Activated T-helper 1 cell treated with Interleukin-2 at 50 U/mL for 16 hours (primary cell): ENCODE measurements at places on chromosomes 6 and 20.

DNA sequence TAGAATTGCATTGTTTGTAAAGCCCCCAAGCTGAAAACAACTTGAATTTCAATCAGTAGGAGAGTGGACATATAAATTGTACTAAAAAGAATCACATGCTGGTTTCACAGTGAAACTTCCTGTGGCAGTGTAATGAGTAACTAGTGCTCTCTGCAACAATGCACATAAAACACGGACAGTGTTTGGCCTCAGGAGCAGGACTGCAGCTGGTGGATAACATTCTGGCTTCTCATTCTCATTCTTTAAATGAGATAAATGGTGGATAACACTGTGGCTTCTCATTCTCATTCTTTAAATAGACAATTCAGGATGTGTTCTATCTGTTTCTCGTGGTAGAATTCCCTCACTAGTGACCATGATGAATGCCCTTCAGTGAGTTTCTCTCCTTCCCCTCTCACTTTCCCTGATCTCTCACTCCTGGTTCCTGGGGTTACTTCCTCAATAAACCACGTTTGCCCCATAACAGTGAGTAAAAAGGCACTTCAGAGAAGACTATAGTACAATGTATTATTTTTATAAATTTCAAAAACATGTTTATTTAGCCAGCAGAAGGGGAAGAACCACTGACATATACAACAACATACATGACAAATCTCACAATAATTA lies 59.9 kb downstream of the SLC22A2 start:
- no peak for DNase-seq

GRCh38 chr20:63831993-63832686 lies 1.1 kb upstream of the ZBTB46 start:
- DNase-seq, result no peak

GRCh38 chr20:24277196-24277595 lies 192.2 kb upstream of the SYNDIG1 start:
- DNase-seq, result no peak

DNA sequence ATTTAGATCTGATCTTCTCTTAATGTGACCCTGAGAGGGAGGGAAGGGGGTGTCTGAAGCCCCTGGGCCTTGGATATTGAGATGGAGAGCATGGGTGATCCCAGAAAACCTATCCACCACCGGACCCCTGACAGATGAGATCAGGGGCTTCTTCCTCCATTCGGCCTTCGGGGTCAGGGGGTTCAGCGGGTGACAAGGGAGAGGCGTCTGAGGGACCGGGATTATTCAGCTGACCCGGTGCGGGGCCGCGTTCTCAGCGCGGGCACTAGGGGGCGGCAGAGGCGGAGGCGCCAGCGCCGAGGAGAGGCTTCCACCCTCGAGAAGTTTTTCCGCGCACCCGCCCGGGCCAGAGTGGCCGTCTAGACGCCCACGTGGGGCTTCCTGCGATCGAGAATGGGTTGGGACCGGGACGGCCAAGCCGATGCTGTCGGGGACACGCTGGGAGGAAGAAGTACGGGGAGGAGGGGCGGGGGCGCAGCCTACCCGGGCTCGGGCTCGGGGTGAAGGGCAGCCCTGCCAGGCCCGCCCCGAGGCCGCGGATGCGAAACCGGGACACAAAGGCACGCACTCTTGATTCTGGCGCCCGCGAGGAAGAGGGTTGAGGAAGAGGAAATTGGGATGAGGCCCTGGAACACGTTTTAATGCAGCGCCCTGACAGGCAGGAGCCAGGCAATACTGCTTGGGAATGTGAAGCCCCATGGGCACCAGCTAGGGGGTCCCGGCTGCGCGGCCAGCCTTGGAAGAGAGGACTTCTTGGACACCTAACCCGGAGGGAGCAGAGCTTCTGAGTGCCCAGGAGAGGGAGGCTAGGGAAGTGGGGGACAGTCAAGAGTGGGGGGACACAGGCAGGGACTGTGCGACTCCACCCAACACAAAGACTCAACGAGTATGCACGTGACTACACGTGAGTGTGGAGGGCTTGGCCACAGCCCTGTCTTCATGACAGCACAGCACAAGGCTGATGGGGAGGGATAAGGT lies 30.6 kb downstream of the COL11A2 start:
- peak; percentile 74 for DNase-seq

- DNase-seq, result no peak
Measured at GRCh38 chr6:162203287-162203686, 524.3 kb downstream of the PRKN start.

- DNase-seq, result no peak
Measured at GRCh38 chr20:38308047-38308438, 4.1 kb downstream of the BPI start.

- no peak for DNase-seq
Measured at GRCh38 chr20:58075586-58076345, 152.7 kb downstream of the ANKRD60 start.

- DNase-seq, result no peak
Measured at GRCh38 chr6:168095171-168095691, 16.2 kb upstream of the FRMD1 start.

DNA sequence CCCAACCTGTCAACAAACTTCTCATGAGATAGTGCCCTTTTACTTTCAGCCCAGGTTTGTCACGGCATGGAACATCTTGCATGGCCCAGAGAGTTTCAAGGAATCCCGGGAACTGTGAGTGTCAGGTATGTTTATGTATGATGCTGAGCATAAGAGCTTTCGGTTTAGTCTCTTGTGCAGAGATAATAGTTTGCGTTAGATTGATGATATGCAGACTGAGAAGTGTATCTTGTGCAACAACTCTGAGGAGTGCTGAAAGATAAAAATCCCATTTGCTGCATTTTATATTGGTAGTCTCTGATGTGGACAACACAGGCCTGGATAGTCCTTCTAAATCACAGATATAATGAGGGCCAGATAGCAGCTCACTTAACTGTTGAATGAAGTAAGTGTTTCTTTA lies 99.0 kb downstream of the TBX18 start:
- DNase-seq, result no peak

GRCh38 chr6:19692506-19693298 lies 144.5 kb upstream of the ID4 start:
- no peak for DNase-seq

GRCh38 chr20:53078761-53079160 lies 106.6 kb downstream of the TSHZ2 start:
- DNase-seq, result no peak

DNA sequence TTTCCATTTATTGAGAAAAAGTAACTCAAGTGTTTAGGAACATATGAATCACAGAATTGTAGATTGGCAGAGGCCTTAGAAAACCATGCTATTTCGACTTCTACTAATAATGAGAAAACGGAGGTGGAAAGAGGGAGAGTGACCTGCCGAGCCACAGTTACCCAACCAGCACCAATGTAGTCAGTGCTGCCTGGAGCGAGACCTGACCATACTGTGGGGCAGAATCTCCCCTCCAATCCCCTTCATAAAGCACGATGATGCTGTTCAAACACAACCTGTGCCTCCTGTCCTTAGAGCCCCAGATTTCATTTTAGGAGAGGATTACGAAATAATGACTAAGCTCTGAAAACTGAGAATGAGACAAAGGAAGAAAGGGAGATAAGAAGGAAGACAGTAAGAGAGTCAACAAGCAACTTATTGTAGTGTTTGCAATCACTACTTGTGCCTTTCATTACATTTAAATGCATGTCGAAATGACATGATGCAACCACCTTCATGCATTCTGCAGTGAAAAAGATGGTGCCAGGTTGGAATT lies 70.6 kb downstream of the ATXN1 start:
- DNase-seq, result no peak

- no peak for DNase-seq
Measured at GRCh38 chr6:45597424-45597823, 219.7 kb upstream of the SUPT3H start.

DNA sequence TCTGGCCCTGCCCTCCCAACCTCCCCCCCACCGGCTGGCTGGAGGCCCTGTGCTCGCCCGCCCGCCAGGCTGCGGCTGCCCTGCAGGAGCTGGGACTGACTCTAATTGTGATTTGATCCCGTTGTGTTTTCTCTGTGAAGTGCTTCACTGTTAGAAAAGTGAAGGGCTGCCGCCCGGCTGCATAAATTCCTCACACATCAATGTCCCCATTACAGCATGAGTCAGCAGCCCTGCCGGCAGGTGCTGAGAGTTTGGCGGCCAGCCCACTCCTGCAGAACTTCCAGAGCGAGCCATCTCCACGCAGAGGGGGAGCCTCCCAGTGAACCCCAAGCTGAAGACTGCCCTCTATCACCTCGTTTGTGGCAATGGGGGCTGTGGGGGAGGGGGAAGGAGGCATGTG lies 137.9 kb downstream of the DLL1 start:
- DNase-seq, result no peak

- no peak for DNase-seq
Measured at GRCh38 chr6:169163411-169163901, 90.2 kb downstream of the THBS2 start.

DNA sequence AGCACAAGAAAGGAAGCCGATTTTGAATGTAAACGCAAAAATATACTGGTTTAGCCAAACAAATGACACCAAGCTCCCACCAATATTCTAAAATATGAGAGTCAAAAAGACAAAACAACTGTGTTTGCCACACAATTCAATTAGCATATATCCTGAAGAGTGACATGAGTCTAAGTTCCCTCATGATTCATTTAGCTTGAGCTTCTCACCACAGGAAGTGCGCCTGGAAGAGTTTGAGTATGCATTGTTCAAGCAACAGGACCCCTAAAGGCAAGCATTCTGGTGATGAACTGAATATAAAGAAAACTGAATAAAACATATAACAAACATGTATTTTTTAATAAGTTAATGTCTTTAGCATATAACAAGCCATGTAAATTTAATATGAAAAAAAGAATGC lies 115.2 kb upstream of the RUNX2 start:
- no peak for DNase-seq

DNA sequence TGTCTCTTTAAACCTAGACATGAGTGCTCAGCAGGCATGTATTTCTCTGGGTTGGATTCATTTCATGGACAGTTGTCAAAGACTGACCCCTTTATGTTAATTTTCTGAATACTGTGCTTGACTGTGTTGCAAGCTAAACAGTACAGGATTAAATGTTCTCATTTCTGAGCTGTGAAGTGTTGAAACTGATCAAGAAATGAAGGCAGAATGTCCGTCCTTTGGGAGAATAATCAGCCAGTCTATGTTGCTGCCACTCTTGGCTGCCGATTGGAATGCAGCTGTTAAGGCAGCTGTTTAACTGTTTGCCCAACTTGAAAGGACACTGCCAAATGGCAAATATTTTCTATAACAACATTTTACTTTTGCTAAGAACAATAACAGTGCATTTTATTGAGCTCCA lies 87.3 kb downstream of the CEP57L1 start:
- no peak for DNase-seq

DNA sequence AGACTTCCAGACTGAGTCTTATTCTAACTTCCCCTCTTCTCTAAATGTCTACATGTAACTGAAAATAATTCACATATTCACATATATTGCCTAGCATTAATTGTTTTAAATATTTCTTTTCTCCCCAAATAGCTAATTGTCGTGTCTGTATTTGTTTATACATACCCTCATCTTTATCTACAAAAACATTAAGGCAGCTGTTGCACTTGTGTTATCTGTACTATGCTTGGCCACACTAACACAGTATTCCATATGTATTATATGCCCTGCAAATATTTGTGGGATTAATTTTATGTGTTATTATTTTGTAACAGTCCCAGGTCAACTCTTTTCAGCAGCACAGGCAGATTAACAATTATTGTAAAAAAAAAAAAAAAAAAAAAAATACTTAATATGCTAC lies 11.7 kb downstream of the HDAC2 start:
- DNase-seq, result no peak

DNA sequence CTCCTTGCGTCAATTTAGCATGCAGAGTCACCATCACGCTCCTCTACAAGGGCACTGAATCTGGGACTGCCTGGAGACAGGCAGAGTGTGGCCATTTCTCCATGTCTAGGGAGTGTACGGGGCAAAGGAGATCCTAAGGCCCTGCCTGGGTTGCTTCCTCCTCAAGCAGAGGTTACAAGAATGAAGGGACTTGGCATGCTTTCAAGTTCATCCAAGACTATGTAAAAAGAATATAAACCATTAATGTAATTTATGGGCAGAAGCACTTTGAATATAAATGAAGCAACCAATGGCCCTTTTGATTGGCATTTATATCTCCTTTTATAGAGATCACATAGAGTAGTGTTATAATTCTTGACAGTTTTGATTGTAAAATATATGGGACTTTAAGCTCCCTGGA lies 137.5 kb downstream of the BTBD3 start:
- DNase-seq, result no peak

- no peak for DNase-seq
Measured at GRCh38 chr6:1761477-1761877, 151.8 kb downstream of the FOXC1 start.
